Stimulated activated CD4-positive, alpha-beta T cell treated with anti-CD3 and anti-CD28 coated beads, Interleukin-4, amount 100 ng/mL, for 1 hour (primary cell): ENCODE measurements at places on chromosomes 13 and 19.

- no peak for DNase-seq
Observed at GRCh38 chr19:31459430-31459829, 110.2 kb upstream of the TSHZ3 start.

- DNase-seq, result no peak
Observed at GRCh38 chr13:20407759-20408158, 117.9 kb downstream of the CRYL1 start.

- no peak for DNase-seq
Observed at GRCh38 chr13:25149711-25150110, 22.4 kb downstream of the AMER2 start.

DNA sequence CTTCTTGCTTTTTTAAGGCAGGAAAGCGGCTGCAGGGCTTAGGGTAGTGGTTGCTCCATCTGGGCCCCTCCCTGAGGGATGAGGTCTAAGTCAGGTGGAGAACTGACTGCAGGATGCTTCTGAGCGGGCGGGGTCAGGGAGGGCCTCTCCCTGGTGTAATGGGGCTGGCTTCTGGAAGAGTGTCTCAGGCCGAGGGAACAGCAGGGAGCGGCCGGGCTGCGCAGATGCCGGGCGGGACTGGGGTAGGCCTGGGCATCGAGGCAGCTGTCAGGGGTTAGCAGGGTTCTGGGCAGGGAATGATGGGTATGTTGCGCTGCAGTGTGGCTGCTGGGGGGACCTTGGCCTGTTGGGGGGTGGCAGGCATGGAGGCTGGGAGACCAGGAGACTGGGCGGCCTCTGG lies 2.7 kb downstream of the FAM174C start:
- DNase-seq, result no peak

- no peak for DNase-seq
Observed at GRCh38 chr19:14494910-14495671, 836 bp downstream of the GIPC1 start.

DNA sequence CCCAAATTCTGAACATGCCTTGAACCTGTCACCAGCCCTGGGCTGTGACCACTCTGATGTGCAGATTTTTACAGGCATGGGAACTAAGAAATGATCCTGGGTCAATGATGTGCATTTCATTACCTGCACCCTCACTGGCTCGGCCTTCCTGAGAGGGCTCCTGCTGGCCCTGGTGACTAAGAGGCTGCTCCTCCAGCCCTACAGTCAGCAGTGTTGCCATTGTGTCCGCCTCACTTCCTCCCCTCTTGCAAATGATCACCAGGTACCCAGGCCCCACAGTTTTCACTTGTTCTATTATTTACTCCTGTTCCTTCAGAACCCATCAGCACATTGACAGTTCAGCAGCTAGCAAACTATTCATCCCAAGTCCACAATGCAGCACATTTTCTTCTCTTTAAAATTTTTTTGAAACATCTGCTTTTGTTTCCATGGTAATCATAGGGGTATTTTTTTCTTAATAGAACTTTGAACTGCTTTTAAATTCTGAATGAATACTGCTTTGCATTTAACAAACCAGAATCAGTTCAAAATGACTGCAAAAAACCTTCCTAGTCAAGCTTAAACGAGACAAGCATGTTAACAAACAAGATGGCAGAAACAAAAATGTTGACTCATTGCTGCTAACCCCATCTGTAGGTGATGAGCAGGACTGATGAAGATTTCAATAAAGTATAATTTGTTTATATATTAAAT lies 29.3 kb downstream of the STARD13 start:
- DNase-seq, result no peak

GRCh38 chr19:16248380-16249023 lies 50.8 kb downstream of the AP1M1 start:
- no peak for DNase-seq

DNA sequence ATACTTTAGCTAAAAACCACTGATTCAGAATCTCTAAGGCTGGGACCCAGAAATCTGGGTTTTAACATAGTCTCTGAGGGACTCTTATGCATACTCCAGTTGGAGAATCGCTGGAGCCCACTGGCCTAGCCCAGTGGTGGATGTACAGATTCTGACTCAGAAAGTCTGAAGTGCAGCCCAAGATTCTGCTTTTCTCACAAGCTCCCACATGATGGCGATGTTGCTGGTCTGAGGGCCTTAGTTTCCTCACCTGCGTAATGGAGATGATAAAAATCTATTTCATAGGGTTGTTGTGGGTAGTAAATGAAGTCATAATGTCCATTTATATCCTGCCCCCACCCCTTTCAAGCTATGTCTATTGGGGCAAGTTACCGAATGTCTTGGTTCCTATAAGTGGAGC lies 7.7 kb upstream of the CDADC1 start:
- peak; percentile 20 for DNase-seq

DNA sequence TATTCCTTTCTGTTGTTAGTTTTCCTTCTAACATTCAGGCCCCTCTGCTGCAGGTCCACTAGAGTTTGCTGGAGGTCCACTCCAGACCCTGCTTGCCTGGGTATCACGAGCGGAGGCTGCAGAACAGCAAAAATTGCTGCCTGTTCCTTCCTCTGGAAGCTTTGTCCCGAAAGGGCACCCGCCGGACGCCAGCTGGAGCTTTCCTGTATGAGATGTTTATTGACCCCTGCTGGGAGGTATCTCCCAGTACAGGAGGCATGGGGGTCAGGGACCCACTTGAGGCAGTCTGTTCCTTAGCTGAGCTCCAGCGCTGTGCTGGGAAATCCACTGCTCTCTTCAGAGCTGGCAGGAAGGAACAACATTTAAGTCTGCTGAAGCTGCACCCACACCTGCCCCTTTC lies 259.1 kb downstream of the SLC7A1 start:
- no peak for DNase-seq

GRCh38 chr19:42362342-42362741 lies 27.8 kb downstream of the CNFN start:
- no peak for DNase-seq

GRCh38 chr13:72617186-72617585 lies 110.2 kb downstream of the MZT1 start:
- DNase-seq, result no peak

- no peak for DNase-seq
Observed at GRCh38 chr13:45280011-45280410, 61.0 kb downstream of the TPT1 start.

DNA sequence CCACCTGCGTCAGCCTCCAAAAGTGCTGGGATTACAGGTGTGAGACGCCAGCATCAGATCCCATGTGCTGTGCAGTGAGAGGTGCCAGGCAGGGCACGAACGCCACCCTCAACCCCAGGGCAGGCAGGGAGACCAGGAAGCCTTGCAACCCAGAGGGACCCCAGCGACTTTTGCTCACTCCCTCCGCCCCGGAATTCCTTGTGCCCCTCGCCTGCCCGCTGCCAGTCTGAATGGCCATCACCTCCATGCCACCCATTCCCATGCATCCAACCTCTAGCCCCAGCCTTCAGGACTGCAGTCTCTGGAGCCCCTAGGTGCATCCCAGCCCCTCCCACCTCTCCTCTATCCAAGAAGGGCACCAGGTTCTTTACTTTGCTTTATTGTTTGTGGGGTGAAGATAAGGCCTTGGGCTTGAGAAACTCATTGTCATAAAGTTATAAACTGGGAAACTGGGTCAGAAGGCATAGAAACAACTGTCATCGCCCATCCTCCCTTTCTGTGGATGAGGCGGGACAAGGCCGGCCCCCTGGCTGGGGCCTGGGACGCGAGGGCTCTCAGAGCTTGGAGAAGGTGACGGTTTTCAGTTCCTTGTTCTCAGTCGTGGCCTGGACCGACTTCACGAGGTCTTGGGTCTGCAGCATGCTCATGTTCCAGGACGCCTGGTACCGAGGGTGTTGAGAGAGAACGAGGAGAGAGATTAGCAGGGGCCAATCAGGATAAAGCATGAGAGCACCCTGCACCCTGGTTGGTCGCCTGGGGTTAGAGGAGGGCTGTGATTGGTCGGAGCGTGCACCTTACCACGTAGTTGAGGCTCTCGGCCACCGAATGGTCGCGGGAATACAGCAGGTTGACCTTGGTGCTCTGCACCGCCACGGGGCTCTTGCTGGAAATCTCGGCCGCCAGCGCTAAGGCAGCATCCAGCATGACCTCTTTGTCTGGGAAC lies 2.6 kb upstream of the LGALS4 start:
- DNase-seq, result no peak

DNA sequence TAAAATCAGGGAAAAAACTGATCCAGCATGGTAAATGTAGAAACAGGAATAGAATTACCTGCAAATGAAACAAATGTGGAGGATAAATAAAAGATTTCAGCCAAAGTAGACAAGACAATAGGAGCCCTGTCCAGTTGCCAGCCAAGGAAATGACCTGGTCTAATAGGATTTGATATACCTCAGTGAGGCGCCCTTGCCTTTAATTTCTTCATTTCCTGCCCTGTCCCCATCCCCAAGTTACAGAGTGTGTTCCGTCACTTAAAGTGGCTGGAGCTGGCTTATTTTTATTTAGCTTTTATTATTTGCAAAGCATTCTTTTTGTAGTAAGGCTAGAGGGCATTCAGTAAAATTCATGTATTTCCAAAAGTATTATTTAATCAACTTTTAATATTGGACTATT lies 1022.0 kb downstream of the EFNB2 start:
- DNase-seq, result no peak

DNA sequence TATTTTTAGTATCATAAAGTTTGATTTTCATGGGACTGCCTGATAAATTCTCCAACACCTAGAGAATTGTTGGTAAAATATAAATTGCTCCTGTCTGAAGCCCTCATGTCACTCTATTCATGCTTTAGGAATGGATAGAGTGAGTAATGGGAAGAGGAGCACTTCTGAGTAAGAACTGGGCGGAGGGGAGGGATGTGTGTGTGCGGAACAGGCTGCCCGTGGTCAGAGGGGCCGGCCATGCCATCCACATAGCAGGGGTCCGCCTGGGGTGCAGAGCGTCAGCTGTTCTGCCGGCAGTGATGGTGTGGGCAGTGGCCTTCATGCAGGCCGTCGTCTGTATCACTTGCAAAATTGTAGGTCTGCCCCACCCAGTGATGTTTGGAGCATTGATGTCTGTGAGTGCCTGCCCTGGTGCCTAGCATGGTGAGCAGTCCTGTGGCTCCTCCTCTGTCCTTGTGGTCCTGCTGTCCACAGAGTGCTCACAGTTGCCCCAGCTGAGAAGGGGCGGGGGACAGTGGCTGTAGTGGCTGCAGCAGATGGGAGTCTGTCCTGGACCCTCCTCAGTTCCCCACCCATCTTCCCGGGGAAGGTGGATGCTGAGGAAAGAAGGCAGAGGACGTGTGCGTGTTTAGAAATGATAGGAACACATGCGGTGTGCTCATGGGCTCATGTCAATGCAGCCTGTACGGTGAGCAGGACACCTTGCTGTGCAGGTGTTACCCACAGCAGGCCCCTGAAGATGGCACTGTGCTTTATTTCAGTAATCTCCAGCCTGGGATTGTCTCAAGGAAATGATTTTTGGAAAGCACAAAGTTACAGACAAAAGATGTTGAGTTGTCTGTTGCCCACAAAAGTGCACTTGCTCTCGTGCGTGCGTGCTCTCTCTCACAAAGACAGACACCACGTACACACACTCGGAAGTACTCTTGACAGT lies 49.4 kb upstream of the TEX29 start:
- no peak for DNase-seq

GRCh38 chr13:105170438-105170837 lies 1365.0 kb downstream of the EFNB2 start:
- no peak for DNase-seq

DNA sequence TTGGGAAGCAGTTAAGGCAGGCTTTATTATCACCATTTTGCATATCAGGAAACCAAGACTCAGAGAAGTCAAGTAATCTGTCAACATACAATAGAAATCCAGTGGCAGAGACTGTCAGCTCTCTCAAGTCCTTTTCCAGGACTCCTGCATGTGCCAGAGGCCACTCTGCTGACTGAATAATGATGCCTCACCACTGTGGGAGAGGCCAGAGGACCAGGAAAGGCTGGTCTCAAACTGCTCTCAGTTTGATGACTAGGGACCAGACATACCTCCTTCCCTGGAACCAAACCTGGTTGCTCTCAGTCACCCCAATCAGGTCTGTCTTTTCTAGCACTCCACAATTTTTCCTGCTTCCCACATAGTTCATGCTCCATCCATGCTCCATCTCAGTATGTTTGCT lies 8.0 kb downstream of the RNASEH2B start:
- no peak for DNase-seq

DNA sequence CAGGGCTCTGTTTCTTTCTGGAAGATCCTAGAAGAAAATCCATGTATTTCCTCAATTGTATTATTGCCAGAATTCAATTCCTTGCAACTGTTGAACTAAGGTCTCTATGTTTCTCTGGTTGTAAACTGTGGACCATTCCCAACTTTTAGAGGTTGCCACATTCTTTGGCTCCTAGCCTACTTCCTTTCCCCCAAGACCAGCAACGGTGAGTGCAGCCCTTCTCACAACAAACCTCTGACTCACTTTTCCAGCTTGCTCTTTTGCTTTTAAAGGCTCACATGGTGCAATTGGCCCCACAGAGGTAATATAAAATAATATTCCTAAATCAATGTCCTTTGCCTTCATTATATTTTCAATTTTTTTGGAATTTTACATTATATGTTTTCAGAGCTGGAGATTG lies 371.3 kb downstream of the SLITRK5 start:
- no peak for DNase-seq

DNA sequence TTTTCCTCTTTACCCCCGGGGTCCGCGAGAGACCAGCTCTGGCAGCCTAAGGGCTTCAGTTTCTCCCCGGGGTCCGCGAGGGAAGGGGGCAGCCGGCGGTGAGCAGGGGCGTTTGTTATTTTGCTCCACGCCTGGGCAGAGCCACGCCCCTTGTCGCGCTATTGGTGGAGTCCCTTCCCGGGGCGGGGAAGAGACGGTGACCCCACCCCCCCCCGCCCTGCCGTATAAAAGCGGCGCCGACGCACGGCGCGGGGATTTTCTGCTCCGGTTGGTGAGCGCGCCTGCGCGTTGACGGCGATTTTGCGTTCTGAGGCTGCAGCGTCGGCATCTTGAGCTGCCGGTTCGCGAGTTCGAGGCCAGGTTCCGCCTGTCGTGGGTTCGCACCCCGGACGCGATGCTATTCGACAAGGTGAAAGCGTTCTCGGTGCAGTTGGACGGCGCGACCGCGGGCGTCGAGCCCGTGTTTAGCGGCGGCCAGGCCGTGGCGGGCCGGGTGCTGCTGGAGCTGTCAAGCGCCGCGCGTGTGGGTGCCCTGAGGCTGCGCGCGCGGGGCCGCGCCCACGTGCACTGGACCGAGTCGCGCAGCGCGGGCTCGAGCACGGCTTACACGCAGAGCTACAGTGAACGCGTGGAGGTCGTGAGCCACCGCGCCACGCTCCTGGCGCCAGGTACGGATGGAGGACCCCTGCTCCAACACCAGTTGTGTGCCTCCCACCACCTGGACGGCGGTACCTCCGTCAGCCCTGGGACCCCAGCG lies at the start of gene ARRDC2:
TSS of gene ARRDC2 (plus strand) at position 254 of the 757 bp plus-strand sequence. CDS start at position 395, 141 bp downstream.
- peak; percentile 89 for DNase-seq

GRCh38 chr13:40124633-40125015 lies 469.2 kb downstream of the COG6 start:
- DNase-seq, result no peak
